ENCODE measurements at places on chromosomes 4 and X.

GRCh38 chrX:17744896-17745523, 7.7 kb downstream of the SCML1 start:
- no peak for DNase-seq

GRCh38 chrX:109685656-109686078, 47.4 kb downstream of the ACSL4 start:
- DNase-seq: no peak

DNA sequence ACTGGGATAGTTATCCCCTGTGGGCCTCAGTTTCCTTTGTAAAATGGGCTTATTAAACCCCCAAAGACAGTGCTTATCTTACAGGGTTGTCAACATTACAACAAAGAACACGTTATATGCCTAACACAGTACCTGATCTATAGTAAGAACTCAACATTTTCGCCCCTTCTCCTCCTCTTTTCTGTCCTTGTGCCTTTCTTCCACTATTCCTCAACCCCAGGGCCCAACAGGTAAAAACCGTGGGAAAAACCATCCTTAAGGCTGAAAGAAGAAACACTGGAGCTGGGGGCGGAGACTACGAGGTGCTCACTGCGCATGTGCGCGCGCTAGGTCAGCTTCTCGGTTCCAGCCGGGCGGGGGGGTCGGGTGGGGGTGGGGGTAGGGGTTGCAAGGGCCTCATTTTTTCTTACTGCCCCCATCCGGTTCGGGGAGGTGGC, 426 bp upstream of the XIAP start:
- no peak for DNase-seq

GRCh38 chr4:122793811-122794210, 32.8 kb upstream of the FGF2 start:
- DNase-seq: peak; percentile 15

DNA sequence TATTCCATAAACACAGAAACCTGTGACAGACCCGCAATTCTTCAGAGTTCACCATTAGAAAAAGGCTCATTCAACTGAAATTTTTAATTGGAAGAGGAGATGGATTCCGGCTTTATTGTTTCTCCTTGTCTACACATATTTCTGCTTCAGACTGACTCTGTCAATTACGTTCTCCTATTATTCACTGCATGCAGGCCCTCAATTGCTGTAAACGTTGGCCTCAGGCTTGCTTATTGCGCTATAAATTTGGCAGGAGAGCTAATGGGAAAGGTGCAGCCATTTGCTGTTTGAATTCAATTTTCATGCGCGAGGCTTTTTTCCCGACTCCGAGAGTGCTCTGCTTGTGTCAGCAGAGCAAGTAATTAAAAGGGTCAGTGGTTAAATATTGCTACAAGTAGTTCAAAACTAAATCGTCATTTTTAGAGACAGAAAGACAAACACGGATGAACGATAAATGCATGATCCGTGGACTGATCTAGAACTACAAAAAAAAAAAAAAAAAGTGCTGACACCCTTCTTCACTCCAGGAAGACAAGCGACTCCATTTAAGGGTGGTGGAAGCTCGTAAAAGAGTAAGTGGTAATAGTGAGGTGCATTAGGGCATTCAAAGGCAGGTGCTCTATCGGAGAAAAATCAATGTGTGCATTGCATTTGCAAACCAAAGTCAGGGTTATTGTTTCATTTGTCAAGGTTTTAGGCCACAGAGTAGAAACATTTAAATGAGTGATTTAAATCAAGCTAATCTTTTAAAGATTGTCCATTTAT, 841.6 kb upstream of the FRG1 start:
- no peak for DNase-seq

DNA sequence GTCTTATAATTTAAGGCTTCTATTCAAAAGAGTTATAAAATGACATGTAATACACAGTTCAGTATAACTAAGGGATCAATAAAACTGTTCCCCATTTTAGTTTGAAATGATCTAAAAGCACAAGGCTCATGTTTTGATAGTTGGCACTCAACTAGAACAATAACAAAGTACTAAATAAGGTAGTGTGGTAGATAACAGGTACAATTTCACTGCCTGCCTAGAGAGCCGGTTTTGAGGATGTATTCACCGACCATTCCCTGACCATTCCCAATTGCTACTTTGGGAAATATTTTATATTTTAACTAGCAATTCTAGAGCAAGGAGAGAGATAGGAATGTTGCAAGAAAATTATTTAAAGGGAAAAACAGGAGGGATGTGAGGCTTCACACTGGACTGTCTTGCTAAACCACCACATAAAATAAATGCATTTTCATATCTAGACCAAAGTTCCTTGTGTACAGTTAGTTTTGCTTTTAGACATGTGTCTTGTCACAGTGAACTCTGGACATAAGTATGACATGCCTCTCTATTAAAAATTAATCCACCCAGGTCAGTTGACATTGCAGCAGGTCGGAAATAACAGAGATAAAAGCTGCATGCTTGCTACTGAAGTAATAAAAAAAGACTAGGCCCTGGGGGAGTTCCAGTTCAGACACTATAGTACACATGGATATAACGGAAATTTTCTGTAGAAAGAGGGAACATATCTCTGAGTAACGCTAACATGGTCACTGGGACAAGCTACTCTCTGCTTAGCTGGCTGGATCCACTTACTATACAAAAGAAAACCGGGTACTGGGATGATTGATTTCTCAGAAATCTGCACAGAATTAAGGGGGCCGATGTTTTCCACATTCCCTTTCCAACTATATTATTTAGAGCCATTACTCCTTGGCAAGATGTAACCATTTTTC, 56.3 kb upstream of the NAP1L5 start:
- DNase-seq: no peak

DNA sequence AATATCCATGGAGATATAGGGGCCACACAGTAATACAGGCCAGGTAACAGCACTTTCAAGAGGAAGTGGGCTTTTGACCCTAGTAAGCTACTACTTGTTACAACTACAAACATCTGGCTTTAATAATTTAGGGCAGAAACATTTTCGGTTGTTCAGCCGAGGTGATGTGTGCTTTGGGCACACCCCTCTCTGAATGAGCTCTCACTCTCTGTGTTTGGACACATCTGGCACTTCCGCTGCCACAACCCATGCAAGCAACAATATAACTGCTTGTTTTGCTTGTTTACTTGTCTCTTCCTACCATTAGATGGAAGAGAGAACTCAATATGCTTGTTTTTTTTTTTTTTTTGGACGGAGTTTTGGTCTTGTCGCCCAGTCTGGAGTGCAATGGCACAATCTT, 277.2 kb downstream of the HS3ST1 start:
- no peak for DNase-seq

DNA sequence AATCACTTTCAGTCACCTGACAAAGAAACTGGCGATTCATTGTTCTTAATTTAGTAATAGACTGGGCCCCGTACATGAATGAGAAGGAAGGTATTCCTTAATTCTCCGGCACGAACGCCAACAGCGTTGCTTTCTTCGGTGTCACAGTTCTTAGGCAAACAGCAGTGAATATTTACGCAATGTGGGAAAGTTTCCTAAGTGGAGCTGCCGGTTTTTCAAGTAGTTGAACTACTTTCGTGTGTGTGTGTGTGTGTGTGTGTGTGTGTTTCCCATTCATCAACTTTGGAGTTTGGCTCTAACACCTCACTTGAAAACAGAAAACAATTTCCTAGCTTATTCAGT, 651 bp downstream of the NXT2 start:
- DNase-seq: peak; percentile 61

DNA sequence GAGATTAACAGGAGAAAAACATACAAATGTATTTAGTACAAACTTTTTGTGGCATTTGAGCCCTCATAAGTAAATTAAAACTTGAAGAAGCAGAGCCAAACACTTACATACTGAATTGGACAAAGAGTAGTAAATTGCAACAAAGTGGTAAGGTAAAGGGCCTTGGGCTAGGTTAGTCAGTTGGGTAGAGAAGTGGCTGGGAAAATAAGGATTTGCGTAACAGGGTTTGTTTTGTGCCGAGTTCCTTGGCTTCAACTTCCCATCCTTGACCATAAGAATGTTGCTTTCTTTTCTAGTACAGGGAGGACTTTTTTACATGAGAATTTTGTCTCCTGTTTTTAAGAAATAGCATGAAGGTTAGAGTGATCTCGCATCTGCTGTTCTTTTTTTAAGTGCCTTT, 33.3 kb upstream of the DSPP start:
- DNase-seq: peak; percentile 27

- no peak for DNase-seq
Observed at GRCh38 chr4:27619435-27619834, 758.8 kb downstream of the STIM2 start.

All from EH (cell line).